Activated T-helper 1 cell treated with anti-CD3 and anti-CD28 coated beads, Interleukin-12 subunit alpha, Interleukin-12 subunit beta, Interleukin-2, Interleukin-4 antibody, amounts not matched to agents 30 ng/mL and 10 ng/mL and 1 ng/mL, durations not matched to agents 14 hours and 24 hours and 36 hours (primary cell): ENCODE measurements at places on chromosomes 4 and X.

- DNase-seq = no peak
Measured at GRCh38 chrX:12139934-12140611, 1.8 kb downstream of the FRMPD4 start.

DNA sequence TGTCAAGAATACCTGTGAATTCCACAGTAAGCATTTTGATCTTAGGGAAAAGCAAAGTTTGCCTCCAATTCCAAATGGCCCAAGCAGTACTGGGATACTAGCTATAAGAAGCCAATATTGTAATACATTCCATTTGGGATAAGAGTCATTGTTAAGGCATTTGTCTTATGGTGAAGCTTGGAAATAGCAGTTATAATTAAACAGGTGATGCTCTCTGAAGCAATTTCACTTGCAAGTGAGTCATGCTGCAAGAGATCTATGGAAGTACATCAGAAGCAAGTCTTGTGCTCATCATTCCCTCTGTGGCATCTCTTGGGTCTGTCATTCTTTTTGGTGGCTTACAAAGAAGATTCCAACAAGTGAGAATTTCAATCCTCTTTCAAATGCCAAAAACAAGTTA, 386.4 kb upstream of the RPS6KA3 start:
- no peak for DNase-seq

- no peak for DNase-seq
Measured at GRCh38 chrX:105461016-105461415, 240.5 kb upstream of the TEX13A start.

- no peak for DNase-seq
Measured at GRCh38 chr4:80161413-80162058, 35.8 kb upstream of the PRDM8 start.

DNA sequence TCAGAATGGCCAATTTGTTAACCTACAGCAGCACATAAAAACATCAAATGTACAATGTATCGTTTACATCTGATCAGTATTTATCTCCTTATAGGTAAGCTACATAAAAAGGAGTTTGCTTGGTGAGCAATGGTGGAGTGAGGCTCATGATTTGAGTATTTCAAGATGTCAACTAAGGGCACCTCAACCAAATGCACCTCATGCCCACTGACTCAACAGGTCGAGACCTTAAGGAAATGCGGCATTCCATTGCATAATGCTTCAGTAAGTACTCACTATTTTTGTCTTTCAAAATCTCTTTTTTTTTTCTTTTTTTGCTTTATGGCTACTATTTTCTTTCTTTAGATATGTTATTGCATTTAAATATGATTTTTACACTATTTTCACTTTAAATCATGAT, 181.0 kb upstream of the TLL1 start:
- DNase-seq = no peak

- no peak for DNase-seq
Measured at GRCh38 chr4:110837896-110838450, 215.1 kb upstream of the PITX2 start.
